ENCODE measurements at places on chromosomes 2 and 18.

DNA sequence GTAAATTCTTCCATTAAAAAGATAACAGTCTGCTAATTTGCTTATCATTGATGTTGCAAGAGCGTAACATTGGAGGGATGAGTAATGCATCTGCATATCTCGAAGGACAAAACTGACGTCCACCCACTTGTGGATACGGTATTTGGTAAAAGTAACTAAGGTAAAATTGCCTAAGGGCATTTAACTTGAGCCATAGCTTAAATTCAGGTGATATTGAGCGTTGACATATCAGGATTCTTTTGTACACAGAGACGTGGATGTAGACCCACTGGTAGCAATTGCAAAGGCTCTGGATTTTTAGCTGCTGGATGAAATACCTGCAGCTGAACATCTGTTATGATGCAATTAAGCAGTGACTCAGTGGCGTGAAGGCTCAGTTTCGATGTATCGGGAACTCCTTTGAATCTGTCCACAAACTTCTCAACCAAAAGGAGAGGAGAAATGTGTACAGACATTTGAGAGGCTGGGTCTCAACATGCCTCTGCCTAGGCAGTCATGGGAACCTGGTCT, 119.3 kb downstream of the SPTBN1 start:
- no peak for DNase-seq

GRCh38 chr18:58188996-58189395, 145.0 kb downstream of the NEDD4L start:
- no peak for DNase-seq

- no peak for DNase-seq
These were observed 105.6 kb downstream of the LIPG start for GRCh38 chr18:49667462-49667861.

DNA sequence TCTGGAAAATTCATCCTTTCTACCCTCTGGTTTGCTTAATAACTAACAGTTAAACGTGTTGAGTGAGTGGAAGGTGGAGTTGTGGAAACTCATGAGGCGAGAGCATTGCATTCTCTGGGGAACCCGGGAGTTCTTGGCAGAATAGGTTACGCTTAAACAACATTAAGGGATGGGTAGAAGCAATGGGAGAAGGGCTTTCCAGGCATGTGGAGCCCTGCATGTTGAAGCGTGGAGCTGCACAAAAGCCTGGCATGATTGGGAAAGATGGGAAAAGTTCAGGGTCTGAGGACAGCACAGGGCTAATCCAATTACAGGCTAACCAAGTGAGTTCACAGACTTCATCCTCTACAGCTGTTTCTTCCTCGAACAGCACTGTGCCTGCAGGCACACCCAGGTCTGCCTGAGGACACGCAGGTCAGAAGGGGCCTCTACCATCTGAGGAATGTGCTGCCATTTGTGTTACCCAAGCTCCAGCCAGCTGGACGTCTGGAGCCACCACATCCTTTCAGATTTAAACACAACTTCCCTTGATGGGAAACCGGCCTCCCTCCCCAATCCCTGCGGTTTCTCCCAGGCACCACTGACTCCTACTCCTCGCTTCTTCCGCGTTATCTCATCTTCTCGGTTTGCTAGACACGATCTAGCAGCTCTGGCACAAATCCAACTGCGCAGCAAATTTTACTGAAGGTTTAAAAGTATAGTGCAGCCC, 164.2 kb downstream of the ANTXR1 start:
- DNase-seq = no peak

DNA sequence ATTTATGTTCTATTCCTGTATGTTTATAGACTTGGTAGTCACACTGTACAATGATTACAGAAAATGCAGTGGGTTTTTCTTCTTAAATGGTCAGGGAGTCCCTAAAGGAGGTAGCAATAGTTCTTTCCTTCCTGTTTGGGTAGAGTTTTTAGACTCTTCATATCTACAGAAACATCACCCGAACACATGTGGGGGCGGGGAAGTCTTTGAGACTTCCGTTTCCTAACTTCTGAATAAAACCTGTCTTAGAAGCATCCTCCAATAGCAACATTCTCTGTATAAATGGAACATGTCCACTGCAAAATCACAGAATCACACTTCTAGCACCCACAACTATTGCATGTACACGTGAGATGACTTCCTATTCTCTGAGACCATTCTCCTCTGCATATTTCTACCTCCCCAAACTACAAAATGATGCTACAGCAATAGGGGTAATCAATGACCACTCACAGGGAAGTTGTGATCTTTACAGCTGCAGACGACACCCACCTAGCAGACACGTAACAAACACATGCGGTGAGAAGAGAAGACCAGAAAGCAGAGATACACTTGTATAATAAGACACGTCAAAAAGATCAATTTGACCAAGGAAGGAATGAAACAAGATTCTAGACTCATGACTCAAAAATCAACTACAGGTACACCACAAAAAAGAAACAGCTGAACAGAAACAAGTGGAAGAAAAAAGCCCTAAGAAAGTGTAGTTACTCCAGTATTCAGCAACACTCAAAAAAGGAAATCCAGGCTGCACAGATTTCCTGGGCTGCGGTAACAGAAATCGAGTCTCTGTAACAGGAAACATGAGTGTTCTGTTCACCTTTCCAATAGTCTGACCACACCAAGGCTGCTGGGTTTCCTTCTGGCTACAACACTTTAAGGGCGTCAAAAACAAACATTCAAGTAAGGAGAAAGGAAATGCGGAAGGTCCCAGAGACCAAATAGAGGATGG, 120.4 kb downstream of the ZNF516 start:
- DNase-seq = no peak

DNA sequence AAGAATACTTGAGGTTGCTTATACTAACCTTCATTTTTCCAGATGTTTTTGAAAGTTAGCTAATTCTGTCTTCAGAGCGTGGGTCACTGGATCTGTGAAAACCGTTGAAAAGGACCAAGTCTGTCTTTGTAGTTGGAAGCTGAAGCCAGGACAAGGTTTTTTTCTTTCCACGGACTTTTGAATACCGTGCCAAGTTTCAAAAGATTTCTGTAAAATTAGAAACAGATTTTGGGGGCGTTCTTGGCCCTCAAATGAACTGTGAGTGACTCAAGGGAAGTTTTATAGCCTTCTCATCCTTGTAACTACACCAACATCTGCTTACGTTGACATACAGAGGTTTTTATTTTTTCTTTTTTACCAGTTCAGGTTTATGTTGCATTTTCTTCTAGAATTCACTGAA, at the start of gene FAP:
TSS of gene FAP (minus strand) at position 152 of the 400 bp plus-strand sequence. CDS start at position 34, 118 bp downstream.
- no peak for DNase-seq

DNA sequence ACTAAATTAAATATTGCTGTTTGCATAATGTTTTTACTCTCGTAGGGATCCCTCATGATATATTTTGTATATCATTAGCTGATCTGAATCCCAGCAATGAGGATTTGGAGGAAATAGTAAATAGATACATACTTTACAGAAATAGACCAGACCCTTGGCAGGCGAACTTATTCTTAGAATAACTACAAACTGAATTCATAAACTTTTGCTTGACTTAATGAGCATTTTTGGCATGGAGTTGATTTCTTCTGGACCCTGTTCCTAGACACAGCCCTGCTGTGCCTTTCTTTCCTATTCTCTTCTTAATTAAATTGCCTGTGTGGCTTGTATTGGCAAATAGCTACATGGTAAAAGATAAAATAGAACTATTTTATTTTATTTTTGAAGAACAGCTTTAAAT, 145.9 kb downstream of the GREB1L start:
- DNase-seq = no peak

DNA sequence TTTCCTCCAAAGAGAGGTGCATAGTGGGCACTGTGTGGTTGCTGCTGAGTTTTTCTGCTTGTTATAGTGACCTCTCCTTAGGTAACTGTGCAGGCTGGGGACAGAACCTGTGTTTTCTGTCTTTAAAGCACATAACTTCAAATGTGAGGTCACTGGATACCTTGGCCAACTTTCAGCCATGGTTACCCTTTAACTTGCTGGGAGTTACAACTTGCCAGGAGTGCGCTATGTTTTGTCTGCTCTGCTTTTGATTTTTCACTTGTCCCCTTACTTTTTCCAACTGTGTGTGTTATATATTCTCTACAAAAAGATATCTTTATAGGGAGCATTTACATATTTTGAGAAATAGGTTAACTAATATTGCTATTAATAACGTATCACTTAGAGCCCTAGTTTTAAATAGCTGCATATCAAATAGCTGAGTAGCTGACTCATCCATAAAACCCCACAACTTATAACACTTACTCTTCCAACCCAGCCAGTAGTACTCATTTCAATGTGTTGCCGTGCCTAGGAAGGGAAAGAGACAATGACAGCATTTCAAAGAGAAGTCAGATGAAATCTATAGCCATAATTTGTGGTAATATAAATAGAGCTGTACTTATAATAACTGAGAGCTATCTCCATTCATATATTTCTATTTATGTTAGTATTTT, 51.6 kb downstream of the DPP4 start:
- DNase-seq = no peak

GRCh38 chr18:48866028-48866733, 84.6 kb downstream of the SMAD7 start:
- DNase-seq = peak; percentile 97

- peak; percentile 34 for DNase-seq
These were observed 33.3 kb downstream of the NDUFA10 start for GRCh38 chr2:239991689-239992314.

DNA sequence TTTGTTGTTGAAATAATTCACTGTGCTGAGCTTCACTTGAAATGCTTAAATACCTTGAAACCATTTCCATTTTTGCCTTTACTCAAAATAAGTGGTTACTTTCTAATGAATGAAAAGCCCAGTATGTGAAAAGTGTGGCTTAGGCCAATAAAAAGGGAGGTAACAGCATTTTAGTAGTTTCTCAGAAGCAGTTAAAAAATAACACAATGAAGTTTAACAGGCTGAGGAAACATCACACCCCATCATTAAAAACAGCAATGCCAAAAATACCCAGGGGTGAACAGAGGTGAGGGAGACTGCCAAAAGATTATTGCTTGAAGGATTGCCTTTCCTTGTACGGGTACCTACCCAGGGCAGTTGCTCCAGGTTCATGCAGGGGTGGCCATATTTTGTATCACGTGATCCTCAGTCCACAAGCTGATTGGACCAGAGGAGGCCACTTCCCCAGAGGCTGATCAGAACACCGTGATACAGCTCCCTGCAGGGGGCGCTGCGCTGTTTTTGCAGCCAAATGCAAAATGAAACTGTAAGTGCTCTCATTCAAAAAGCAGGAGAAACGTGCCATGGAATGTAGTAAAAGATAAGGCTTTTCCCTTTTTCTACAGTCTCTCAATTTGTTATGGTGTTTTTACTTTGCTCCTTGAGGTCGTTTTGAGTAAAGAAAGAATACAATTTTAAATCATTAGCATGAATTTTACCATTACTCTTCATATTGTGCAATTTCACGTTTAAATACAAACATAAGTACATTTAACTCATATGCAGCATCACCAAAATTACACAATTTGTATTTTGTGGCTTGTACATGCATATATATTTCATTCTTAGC, 70.2 kb upstream of the SH3BP4 start:
- DNase-seq = no peak

DNA sequence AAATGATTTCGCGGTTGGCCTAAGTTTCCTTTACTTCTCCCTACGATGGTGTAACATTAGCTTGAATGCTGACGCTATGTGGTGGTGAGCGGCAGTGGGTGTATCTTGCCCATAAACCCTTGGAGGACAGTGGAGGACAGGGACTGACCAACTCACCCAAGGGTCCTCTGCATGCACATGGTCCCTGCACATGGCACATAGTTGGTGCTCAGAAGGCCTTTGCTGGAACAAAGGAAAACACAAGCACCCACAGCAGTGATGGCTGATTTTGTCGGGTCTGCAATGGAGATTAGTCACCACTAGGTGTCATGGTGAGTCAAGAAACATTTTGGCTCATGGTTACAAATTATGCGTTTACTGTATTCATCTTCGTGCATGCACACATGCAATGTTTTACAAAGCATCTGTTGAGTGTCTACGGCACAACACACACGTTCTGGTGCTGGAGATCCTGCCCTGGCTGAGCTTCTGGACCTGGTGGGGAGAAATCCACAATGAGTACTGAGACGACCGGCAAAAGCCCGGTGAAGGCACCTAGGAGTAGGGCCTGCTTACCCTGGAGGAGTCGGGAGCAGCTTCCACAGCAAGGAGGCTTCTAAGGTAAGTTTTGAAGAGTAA, 44.0 kb downstream of the PDCL3 start:
- peak; percentile 37 for DNase-seq

- DNase-seq = no peak
These were observed 557.0 kb upstream of the CNTNAP5 start for GRCh38 chr2:123468071-123468470.

- DNase-seq = no peak
These were observed 278.4 kb upstream of the STON1 start for GRCh38 chr2:48251437-48252148.

- DNase-seq = no peak
These were observed 32.3 kb downstream of the EVA1A start for GRCh38 chr2:75528221-75528977.

DNA sequence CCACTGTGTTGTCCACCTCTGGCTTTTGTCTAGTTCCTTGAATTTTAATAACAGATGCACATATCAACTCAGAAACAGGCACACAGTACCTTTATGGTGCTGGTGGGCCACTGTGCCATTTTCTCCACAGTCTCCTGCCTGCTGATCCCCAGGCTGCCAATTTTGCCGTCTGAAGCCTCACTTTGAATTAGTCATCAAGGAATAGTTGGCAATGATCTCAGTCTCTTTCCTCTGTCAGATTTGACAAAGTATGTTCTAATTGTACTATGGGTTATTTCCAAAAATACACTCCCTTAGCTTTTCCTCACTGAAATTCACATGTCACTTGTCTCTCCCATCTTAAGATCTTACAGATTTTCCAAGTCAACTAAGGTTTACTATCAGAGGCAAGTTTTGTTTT, 140.7 kb downstream of the ZNF516 start:
- DNase-seq = no peak

- no peak for DNase-seq
These were observed 1.1 kb downstream of the HIBCH start for GRCh38 chr2:190318514-190318913.

- DNase-seq = no peak
These were observed 224.4 kb upstream of the CYRIA start for GRCh38 chr2:16890081-16890480.

DNA sequence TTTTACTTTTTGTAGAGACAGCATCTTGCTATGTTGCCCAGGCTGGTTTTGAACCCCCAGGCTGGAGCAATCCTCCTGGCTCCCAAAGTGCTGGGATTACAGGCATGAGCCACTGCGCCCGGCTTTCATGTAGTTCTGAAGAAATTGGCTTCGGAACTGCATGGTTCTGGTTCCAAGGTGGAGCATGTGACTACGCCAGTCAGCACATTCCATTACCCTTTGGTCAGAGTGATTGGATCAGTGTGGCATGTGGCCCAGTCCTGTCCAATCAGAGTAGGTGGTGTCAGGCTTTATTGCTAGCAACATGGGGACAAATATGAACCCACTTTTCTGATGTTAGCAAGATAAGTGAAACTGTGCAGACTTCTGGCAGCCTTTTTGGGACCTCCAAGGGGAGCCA, 16.3 kb upstream of the ATOH8 start:
- DNase-seq = no peak

All from NCI-H1092 treated with DMSO at 0.1 percent for 48 hours (cell line).